ENCODE measurements at places on chromosomes 5 and 9.

GRCh38 chr5:115542651-115543364 is 1.8 kb downstream of the FEM1C start:
- DNase-seq: no peak

GRCh38 chr5:177265395-177265794 is 38.1 kb downstream of the RAB24 start:
- DNase-seq: no peak

DNA sequence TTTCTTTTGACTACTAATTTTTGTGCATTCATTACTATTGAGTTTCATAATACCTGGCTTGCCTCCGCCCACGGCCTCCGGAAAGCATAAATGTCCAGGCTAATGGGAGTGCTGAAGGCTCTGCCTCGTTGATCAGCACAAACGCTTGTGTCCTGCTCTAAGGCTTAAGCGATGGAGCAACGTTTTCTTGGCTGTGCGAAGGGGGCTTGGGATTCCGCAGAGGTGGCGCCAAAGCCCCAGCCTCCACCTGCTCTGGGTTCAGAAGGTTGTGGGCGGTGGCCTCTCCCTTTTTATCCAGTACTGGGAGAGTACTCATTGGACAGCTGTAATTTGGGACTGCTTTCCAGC is 19.7 kb downstream of the ANXA2R start:
- no peak for DNase-seq

GRCh38 chr5:52419357-52419756 is 368.4 kb upstream of the ITGA1 start:
- no peak for DNase-seq

DNA sequence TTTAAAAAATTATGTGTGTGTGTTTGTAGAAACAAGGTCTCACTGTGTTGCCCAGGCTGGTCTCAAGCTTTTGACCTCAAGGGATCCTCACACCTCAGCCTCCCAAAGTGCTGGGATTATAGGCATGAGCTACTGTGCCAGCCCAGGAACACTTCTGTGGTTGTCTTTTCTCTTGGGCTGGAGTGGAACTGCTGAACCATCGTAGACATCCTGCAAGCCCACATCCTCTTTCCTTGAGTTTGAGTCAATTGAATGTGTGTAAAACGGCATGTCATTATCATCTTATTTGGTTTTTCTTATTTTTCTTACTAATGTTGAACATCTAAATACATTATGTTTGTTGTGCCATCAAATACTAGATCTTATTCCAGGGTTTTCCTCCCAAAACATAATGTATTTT is 40.0 kb downstream of the EHMT1 start:
- no peak for DNase-seq

DNA sequence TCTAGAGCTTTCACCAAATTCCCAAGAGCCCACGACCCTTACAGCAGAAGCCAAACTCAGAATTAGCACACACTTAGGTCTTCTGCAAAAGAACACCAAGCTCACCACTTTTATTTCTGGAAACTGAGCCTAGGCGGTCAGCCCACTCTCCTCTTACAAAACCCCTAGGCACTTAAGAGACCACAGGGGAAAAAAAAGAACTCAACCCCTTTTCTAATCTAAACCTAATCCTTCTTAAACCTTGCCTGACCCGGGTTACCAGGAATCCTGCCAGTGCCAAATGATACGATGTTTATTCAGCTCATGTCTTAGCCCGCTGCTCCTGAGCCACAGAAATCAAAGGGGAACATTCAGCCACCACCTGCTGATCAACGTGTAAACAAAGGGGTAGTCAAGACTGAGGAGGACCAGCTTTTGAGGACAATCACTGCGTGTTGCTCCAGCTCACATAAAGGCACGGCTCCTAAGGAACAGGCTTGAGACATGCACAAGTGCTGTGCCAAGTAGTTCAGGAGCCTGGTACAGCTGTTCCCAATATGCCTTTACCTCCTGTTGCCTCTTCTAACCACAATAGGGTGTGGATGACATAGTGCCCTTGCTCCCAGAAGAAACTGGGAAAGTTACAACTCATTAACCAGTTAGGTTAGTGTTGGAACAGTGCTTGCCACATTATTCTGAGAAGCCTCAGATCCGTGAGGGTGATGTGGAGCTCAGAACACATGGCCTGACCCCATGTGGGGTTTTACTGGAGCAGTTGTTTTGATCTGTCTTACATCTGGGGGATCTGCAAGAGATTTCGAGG is 49.3 kb downstream of the ZFAND5 start:
- peak; percentile 49 for DNase-seq

- DNase-seq: no peak
These were observed 102.9 kb upstream of the RAD23B start for GRCh38 chr9:107180206-107180605.

GRCh38 chr5:6763191-6763590 is 50.0 kb downstream of the TENT4A start:
- no peak for DNase-seq

- no peak for DNase-seq
These were observed 162.6 kb upstream of the PPP1R2B start for GRCh38 chr5:156687514-156687913.

GRCh38 chr5:34524123-34524522 is 132.0 kb upstream of the RAI14 start:
- no peak for DNase-seq

GRCh38 chr5:157069949-157070348 is 11.0 kb upstream of the HAVCR1 start:
- no peak for DNase-seq

DNA sequence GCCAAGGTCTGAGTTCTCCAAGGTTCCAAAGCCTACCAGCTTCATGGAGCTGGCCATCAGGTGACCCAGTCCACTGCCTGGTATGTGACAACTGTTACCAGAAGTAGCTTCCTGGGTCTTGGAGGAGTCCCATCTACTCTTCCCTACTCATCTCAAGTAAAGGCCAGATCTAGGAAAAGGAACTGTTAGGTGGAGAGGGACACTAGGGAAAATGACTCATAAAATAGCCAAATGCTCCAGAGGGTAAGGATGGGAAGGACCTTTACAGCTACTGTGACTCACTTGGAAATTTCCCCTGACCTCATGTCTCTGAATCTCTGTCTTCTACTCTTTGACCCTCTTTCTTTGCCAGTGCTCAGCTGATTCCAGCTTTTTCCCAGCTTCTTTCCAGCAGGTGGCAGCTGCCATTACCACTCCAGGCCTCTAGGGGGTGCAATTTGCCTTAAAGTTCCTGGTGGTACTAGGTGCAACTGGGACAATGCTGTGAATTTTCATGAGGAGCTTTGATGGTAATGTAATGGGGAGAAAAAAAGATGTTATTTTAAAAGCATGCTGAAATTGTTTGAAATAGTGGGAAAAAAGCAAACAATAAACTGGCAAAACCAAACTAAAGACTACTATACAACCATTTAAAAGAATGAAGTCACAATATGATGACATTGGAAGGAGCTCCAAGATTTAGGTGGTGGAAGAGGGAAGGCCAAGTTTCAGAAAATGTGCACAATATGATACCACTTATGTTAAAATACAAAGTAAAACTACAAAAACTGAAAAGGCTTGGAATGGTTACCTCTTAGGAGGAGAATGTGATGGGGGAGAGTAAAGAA is 27.1 kb upstream of the MYORG start:
- DNase-seq: no peak

GRCh38 chr9:24035816-24036215 is 209.8 kb upstream of the ELAVL2 start:
- no peak for DNase-seq

DNA sequence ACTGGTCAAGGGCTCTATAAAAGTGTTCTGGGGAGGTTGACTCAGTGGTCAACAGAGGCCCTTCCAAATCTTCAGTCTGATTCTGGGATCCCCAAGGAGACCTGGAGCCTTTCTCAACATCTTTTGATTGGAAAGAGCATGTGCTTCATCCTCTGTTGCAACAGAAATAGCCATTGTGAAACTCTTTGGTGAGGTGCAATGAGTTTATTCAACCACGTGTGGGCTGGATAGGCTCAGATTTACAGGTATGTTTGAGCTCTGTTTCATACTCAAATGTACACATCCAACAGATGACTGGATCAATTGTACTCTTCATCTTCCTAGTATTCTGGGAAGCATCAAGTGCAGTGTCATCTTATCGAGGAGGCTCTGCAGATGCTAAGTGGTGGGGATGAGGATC is 60.5 kb downstream of the CTSL start:
- no peak for DNase-seq

- DNase-seq: no peak
These were observed 7.9 kb downstream of the GABRP start for GRCh38 chr5:170791325-170791954.

- peak; percentile 95 for DNase-seq
These were observed 20.6 kb downstream of the TCOF1 start for GRCh38 chr5:150377964-150378694.

DNA sequence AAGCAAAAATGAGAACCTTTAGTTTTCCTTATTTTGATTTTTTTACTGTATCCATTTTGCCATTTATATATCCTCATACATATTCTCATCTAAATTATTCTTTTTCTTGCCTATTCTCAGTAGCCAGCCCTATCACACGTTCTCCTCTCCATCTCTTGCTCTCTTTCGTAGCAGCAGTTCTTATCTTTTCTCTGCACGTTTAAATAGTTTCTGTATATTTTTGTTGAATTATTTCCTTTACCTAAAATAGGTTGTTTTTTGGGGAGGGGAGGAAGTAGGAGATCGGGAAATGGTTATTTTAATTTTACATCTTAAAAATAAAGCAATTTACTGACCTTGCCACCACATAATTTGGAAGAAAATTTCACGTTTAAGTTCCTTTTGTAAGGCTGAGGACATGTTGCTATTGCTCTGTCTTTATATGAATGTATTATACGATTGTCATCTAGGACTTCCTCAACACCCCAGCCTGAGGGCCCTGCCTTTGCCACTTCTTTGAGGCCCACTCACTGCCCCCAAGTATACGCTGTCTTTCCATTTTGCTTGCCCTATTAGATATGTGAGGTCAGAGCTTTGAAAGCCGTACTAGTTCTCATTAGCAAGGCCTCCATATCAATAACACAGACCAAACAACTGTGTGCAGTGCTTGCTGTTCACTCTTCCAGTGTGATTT is 140.3 kb downstream of the GNAQ start:
- DNase-seq: no peak

GRCh38 chr9:110371411-110372007 is 33.8 kb upstream of the TXNDC8 start:
- DNase-seq: no peak

DNA sequence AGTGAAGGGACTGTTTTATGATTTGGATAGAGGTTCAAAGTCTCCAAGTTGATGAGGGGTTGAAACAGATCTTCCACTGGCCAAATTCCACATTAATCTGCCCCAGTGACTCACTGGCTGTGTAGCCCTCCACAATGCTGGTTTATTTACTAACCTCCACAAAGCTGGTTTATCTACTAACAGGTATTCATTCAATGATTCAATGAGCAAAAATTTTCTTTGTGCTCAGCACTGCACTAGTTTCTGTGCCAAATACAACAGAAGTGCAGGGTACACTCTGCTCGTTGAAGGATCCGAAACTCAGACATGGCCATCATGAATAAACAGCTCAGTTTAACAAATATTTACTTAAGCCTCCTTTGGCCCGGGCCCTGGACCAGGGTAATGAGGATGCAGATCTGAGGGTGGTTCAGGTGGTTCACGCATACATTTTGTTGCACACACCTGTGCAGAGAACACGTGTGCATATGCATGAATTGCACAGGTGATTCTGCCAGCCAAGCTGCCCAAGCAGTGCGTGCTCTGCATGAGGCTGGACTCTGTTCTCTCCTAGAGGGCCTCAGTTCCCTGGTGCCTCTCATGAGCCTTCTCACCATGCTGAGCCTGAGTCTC is 71.0 kb downstream of the SH3PXD2B start:
- DNase-seq: no peak

DNA sequence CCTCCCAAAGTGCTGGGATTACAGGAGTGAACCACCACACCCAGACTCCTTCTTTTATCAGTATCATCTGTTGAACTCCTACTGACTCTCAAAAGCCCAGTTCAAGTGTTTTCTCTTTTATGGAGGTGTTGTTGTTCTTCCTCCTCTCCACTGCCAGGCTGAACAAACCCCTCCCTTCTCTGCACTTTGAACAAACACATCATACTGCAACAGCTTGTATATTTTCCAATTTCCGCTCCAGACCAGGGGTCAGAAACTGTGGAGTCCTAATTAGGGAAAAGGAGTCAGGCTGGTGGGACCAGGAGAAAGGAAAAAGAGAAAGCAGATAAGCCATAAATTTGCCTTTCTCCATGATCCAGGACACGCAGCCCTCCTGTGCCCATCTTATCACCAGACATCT is 148.1 kb upstream of the HMHB1 start:
- no peak for DNase-seq

DNA sequence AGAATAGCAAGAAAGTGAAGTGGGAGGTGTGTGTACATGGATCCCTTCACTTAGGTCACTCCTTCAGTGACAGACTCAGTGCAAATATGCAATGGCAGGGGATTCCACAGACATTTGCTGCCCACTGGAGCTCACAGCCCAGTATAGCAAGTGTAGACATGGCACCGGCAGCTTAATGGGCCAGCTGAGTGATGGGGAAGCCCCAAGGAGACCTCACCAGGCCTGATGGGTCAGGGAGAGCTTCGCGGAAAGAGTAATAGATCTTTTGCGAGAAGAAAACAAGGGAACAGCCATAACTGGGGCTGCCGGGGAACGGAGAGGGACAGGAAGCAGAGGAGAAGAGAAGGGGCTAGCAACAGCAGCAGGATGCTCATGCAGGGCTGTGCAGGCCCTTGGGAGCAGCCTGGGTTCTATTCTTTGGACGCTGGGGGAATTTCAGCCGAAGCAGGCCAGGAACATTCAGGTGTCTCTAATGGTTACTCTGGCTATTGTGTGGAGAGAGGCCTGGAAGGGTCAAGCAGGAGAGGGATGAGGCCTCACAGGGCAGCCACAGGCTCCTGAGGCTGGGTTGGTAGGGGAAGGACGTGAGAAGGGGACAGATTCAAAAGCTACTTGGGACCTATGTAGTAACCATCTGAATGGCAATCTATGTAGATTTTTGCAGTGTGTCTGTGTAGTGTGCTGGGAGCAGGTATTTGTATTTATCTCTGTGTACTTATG is 27.0 kb downstream of the TCF7 start:
- DNase-seq: no peak

- no peak for DNase-seq
These were observed 7.5 kb downstream of the NDST1 start for GRCh38 chr5:150515446-150515845.

DNA sequence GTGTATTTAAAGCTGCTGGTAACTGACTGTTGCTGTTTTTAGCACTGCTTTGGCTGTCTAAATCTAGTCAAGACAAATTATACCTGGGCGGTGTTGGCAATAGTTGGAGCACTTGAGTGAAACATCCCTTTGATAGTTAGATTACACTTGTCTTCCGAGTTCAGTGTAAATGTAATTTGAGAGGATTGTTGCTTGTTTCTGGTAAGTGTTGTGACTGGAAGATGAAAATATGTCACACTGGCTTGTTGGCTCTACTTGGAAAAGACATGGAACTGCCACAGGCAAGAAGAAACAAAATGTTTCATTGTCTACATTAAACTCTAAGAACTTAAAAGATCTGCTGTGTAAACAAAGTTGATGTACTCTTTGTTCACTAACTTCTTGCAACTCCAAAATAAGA is 49.2 kb upstream of the PTPRD start:
- no peak for DNase-seq

- DNase-seq: no peak
These were observed 81.6 kb upstream of the ANKH start for GRCh38 chr5:14953075-14953607.

GRCh38 chr5:35921930-35922329 is 16.5 kb downstream of the CAPSL start:
- DNase-seq: no peak

Data from BJ (cell line).